Activated T-helper 1 cell treated with anti-CD3 and anti-CD28 coated beads, Interleukin-2, amount 50 U/mL, for 16 hours (primary cell): ENCODE measurements at places on chromosomes 13 and 19.
A peak's percentile ranks its signal among the peaks of the same experiment; 100 is the strongest.

- no peak for DNase-seq
These were observed 65.8 kb downstream of the ZNF257 start for GRCh38 chr19:22118132-22118531.

DNA sequence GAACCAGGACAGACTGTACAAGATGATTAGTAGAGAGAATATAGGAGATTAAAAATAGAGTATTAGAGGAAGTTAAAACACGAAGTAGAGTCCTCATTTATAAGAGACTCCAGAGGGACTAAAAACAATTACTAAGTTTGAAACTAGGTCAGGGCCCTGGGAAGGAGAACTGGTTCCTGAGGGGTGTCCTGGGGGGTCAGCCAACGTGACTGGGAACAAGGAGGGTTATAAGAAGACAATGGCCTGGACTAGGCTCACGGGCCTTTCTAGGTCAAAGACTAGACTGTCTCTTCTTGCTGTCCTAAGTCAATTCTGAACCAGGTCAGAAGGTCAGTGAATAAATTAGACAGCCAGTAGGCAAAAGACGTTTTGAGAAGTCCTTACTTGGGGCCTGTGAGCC, 165.3 kb downstream of the IER2 start:
- no peak for DNase-seq

DNA sequence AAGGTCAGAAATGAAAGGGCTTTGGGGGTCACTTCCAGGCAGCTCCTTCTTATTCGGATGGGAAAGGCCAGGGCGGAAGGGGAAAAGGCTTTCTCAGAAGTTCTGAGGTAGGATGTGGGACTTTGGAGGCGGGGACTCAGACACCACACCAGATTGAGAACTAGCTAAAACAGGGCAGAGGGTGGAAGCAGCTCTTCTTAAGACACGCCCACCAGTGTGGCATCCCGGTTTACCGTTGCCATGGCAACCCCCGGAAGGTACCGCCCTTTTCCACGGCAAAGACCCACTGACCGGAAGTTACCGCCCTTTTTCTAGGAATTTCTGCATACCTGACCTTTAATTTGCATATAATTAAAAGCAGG, 3.8 kb upstream of the LILRA5 start:
- no peak for DNase-seq

DNA sequence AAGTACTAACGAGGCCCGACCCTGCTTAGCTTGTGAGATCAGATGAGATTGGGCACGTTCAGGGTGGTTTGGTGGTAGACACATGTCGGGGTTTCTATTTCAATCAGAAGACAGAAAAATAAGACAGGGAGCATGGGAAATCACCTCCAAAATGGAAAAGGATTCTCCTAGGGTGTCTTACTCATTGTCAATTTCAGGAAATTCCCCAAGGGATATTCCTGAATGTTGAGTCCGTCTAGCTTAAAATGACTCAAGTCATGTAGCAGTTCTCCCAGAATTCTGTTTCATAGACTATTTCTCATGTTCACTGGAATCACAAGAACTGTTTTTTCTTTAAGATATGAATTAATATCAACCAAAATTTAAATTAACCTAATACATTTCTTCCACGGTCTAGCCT, 380.1 kb downstream of the EFNB2 start:
- no peak for DNase-seq

- no peak for DNase-seq
These were observed 133.0 kb upstream of the FRY start for GRCh38 chr13:31898378-31899071.

DNA sequence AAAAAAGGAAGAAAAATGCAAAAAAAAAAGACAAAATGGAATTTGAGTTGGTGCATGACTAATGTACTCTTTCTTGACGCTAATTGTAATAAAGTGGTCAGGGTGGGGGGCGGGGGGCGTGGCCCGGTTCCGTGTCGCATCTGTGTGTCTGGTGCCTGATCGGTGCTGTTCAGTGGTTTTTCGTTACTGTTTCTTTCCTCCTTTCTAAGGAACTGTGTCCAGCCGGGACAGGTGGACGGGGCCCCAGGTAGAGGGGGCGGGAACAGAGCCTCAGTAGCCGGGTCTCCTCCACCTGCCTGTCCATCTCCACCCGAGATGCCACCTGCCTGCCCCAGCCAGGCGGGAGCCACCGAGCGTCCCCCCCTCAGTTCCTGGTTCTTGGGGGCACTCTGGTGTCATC, 26.3 kb downstream of the ONECUT3 start:
- DNase-seq, result no peak

DNA sequence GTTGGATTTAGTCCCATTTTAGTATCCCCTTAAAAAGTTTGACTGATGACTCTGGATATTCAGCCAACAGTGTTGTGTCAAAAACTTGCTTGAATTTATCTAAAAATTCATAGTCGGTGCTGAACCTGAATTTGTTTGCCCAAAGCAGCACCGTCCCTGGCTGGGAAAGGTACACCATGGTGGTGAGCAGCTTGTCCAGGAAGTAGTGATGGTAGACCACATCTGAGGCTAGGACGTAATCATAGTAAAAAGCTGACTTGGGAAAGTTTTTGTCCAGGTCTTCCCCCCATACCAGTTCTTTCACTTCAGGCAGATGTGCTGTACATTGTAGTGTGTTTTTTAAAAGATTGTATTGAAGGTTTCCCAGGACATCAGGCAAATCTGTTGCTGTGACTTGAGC, 8.8 kb downstream of the METTL21C start:
- no peak for DNase-seq

DNA sequence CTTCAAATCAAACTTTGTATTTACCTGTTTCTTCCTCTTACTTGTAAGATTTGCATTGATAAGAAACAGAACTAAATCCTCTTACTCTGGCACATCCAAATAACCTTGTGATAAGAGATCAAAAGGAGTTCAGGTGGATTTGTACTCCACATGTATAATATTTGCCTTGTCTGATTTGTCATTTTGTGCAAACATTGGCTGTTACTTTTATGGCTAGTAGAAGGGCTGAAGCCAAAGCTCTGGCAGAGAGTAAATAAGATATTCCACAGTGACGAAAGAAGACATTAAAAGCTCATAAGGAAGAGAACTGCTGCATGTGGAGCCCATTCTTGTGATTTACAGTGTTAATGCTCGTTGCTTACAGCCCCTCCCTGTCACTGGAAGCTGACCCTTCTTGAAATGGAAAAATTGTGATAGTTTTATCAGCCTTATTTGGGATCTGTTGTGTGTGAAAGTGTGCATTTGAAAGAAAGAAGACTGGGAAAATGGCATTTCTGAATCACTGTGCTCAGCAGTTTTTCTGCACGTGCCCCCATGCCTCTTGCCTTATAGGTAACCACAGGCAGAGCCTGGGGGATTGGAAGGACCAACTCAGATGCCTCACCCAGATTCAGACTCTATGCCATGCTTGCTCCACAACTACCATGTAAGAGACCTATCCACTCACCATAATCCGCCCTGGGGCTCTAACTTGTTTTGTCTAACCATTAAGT, 68.2 kb downstream of the OXGR1 start:
- no peak for DNase-seq

- no peak for DNase-seq
These were observed 29.7 kb upstream of the FXYD3 start for GRCh38 chr19:35085947-35086346.

- no peak for DNase-seq
These were observed 5.0 kb upstream of the ADM5 start for GRCh38 chr19:49684251-49684982.

- no peak for DNase-seq
These were observed 912 bp upstream of the TUBA3C start for GRCh38 chr13:19182536-19182935.

DNA sequence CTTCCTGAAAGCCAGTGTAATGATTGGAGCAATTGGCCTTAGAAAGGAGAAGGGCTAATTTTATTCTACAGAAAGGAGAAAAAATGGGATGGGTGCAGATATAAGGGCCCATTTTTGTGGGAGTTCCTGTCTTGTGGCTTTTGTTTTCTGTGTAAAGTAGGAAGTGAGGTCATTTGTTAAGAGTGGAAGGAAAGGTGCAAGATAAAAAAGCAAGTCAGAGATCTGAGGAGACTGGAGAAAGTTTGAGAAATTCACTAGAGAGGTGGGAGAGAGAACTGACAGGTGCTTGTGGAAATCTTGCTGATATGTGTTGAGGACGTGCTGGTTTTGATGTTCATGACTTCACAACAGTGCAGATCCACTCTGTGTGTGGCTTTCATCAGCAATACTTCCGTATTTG, 349.4 kb downstream of the DLEU7 start:
- no peak for DNase-seq

DNA sequence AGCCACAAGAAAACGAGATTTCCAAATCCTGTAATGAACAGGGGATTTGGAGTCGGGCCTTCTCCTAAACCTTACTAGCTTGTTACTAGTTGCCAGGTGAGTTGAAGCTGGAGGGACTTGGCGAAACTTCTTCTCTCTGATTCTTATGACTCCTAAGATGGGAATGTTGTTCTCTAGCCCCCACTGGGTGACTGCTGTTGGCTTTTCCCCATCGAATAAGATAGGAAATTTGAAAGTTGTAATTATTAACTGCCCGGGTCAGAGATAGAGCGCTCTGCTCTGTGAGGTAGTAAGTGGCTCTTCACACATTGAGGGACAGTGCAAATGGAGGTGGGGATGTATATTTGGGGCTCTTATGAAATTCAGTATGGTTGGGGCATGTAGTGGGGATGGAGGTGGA, 111.2 kb upstream of the MBNL2 start:
- DNase-seq, result no peak

DNA sequence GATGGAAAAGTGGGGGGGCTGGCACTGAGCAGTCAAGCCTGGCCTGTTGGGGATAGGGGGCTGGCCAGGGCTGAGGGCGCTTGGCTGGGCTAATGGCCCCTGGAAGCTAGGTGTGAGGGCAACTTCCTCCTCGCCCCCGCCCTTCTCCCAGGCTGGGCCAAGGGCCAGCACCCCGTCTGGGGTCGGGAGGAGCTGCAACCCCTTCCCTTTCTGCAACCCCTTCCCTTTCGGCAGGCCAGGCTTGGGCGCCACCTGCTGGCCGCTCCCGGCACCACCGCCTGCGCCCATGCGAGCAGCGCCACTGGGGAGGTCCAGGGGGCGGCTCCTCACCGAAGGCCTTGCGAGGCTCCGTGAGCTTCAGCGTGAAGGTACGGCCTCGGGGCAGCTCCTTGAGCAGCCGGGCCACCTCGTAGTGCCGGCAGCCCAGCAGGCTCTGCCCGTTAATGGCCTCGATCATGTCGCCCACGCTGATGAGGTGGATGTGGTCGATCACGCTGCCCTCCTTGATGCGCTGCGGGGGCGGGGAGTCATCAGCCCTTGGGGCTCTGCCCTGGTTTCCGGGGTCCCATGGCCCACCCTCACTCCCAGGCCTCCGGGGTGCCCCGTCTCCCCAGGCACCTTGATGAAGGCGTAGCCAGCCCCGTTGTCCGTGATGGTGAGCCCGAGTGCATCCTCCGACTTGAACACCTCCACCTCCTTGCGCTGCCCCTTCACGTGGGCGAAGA, 5.0 kb upstream of the PTGER1 start:
- DNase-seq, result peak; percentile 50

DNA sequence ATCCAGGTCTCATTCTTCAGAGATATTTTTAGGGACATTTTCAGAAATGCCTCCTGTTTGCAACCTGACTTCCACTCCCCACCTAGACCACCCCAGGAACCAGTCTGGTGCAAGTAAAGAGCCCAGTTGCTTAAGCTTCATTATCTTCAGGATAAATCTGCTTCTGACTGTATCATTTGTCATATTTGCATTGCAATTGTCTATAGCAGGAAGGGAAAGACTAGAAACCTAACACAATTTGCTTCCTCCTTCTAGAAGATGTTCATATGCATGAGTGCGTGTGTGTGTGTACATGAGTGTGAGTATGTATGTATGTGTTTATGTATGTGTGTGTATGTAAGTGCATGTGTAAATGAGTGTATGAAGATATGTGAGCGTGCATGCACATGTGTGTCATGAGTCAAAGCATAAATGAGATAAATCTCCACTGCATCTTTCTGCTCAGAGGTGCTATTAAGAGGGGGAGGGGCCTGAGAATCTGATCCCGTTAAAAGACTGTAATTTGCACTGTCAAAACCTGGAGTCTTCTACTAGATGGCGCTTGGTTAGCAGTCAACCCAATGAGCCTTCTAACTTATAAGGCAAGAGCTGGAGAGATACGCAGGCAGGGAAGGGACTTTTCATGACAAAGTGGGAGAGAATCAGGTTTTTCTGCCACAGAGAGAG, 178.8 kb upstream of the KL start:
- DNase-seq, result no peak

DNA sequence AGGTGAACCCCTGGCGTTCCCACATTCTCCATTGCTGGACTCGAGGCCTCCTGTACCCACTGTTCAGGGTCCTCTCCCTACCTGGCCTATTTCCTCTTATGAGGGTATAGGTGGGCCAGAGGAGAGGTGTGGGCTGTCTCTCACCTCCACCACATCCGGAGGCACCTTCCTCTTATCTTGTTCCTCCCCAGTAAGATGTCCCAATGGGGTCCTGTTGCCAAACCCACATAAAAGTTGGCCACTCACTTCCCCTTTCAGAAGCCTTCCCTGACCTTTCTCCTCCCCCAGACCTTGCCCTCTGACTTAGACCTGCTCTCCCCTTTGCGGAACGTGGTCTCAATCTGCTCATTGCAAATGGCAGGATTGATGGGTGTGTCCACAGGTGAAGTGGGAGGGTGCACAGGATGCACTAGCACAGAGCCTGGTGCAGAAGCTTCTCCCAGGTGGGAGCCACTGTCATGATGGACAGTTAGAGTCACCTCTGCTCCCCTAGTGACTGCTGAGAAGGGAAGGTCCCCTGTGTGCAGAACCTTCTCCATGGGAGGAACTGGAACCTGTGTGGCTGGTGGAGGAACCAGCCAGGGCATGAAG, 1.3 kb downstream of the CYP4F3 start:
- DNase-seq, result no peak

DNA sequence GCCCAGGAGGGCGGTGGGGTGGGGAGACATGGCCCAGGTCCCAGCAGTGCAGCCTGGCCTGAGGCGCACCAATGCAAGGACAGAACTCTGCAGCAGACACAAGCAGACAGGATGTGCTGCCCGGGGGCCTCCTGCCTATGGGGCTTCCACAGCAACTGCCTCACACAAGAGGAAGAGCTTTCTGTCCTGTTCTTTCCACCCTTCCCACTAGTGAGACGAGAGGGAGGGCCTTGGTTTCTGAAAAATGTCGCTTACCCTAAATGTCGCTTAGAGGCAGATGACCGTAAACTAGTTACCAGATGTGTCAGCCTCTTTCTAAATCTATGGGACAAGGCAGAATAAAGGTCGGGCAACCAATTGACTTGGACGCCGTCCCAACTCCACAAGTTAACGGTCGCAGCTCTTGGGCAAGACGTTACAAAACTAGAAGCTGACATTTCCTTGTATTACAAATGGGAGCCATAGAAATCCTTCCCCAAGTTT, at the start of gene LAIR1:
LAIR1 (minus strand) TSS at position 157 of the 483 bp plus-strand sequence; CDS start at position 30, 127 bp downstream.
- DNase-seq, result peak; percentile 27

GRCh38 chr13:35733827-35734226, 257.3 kb upstream of the MAB21L1 start:
- DNase-seq, result no peak

DNA sequence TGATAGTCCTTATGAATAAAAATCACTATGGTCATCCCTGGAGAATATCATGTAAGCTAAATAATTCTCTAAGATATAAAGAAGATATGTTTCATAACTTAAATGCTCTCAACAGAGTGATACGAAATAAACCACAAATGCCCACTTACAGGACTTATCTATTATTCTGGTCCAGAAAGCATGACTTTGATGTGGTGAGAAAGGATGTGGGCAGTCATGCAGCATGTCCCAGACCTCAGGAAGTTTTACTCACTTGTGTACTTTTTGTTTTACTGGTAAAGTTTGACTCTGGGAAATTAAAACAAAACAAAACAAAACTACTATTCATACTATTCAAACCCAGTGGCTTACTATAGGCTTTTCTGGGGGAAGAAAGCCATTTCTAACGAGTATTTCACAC, 483.2 kb upstream of the SLITRK6 start:
- no peak for DNase-seq
